Regular cardiac myocyte (primary cell): ENCODE measurements at places on chromosomes 12 and 14. TPM values are rescaled to one million over a fixed set of nuclear protein-coding genes. Genes with fewer than 3 reads are reported as not detected.

Gene SPTB
- under 0.01 TPM in 2 replicates for total RNA-seq

Gene LALBA
- total RNA-seq = not detected in 2 replicates

Gene EID3
- total RNA-seq = 7.6 and 7.9 TPM in 2 replicates

Gene SOAT2
- total RNA-seq = 0.19 TPM in 1 of 2 replicates, not detected in the other

Gene SLC6A13
- total RNA-seq = 0.19 and 0.28 TPM in 2 replicates

Gene C12orf54
- total RNA-seq = under 0.01 TPM in 1 of 2 replicates, not detected in the other

Gene FIGNL2
- total RNA-seq = under 0.01 and 0.28 TPM in 2 replicates
